ENCODE measurements at places on chromosomes 12 and 14. TPM values are rescaled to one million over a fixed set of nuclear protein-coding genes. Genes with fewer than 3 reads are reported as not detected.

DNA sequence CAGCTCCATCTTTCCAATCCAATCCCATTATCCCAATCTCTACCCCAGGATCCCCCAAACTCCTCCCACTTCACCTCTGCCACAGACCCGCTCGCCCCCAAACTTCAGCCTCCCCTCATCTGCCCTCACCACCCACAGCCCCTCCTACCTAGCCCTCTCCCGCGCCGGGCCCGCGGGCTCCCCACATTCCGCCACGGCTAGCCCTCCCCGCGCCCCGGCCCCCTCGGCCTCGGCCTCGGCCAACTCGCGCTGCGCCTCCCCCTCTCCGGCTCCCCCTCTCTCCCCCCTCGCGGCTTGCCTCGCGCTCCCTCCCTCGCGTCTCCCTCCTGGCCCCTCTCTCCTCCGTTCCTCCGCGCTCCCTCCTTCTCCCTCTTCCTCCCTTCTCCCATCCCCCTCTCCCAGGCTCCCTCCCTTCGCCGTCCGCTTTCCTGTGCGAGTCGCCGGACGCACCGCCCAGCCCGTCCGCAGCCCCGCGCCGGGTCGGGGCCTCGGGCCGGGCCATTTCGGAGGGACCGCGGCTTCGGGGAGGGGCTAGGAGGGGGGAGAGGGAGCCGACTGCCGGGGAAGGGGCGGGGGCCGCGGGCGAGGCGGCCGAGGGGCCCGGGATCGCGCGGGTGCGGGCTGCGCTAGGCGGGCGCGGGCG, at the start of gene ATN1:
ATN1 (plus strand) TSS at position 581 of the 643 bp plus-strand sequence. CDS start 6,043 bp downstream, outside the sequence.
- peak within 1 kb of the TSS; percentile 82 for H3K4me3 ChIP-seq
- H3K4me1 ChIP-seq, result peaks cover 47% of the 10 kb centered on the region
- DNase-seq, result peak; percentile 68
- H3K27me3 ChIP-seq, result no peaks in the 10 kb centered on the region
- H3K27ac ChIP-seq, result peak within 1 kb of the TSS; percentile 80

DNA sequence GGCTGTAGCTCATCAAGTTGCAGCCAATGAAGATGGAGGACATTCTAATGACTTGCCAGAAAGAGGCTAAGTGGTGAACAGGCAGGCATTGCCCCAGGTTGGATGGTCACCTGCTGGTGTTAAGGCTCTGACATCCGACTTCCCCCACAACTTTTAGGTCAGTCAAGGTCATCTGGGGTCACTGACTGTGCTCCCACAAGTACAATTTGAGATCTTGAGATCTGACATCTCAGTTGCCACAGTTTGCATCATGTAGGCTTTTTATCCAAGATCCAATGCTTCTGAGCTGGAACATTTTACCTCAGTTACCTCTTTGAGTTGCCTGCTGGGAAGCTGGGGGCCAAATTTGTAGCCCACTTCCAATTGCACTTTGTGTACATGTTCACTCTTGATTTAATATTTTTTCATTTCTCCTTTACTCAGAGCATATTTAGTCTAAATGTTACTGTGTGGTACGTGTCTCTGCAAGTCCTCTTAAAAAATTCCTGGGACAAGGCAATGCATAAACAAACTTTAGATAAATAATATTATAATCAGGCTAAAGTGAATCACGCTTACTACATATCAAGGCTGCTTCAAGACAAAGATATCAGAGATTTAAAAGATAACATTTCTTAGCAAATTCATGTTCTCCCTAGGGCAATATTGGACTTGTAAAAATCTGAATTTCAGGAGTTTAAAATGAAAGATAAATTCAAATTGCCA, 61.4 kb downstream of the SEL1L start:
- H3K36me3 ChIP-seq, result peaks cover 29% of the 10 kb centered on the region
- peaks cover 55% of the 10 kb centered on the region for H3K4me1 ChIP-seq

DNA sequence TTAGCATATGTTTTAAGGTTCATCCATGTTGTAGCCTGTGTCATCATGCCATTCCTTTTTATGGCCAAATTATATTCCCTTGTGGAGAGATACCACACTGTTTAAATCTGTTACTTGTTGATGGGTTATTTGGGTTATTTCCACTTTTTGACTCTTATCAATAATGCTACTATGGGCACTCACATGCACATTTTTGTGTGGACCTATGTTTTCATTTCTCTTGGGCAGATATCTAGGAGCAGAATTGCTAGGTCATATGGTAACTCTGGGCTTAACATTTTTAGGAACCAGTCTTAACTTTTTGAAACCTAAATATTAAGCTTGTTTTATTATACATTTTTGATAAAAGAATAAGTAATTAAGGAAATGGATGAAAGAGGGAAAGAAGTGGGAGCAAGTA, 4.0 kb downstream of the EML1 start:
- DNase-seq, result no peak
- H3K36me3 ChIP-seq, result no peaks in the 10 kb centered on the region
- no peak overlapping the region for H3K27ac ChIP-seq
- H3K4me3 ChIP-seq, result no peak overlapping the region
- peaks cover 58% of the 10 kb centered on the region for H3K27me3 ChIP-seq
- peaks cover 4% of the 10 kb centered on the region for H3K4me1 ChIP-seq

GRCh38 chr14:61893371-61893940, 131.2 kb downstream of the SNAPC1 start:
- H3K27ac ChIP-seq, result no peak overlapping the region
- DNase-seq, result no peak
- H3K27me3 ChIP-seq, result peaks cover 22% of the 10 kb centered on the region
- H3K4me3 ChIP-seq, result no peak overlapping the region

The KLRC4 gene
- total RNA-seq, result 37.8 TPM

Data from activated naive CD8-positive, alpha-beta T cell treated with anti-CD3 and anti-CD28 coated beads, Interleukin-2, amount 10 ng/mL, durations not matched to agents 7 days and 5 days (primary cell).